ENCODE measurements at places on chromosomes 2 and 18. TPM values are rescaled to one million over a fixed set of nuclear protein-coding genes. Genes with fewer than 3 reads are reported as not detected.

The SIX3 gene
- not detected for total RNA-seq

The DOK6 gene
- total RNA-seq = not detected

The ERICH2 gene
- total RNA-seq = not detected

The NETO1 gene
- total RNA-seq = not detected

The EFHD1 gene
- 0.31 TPM for total RNA-seq

The GPR17 gene
- not detected for total RNA-seq

The GNAL gene
- 0.40 TPM for total RNA-seq

The ARHGAP25 gene
- 37.8 TPM for total RNA-seq

The NT5C1B gene
- total RNA-seq = not detected

DNA sequence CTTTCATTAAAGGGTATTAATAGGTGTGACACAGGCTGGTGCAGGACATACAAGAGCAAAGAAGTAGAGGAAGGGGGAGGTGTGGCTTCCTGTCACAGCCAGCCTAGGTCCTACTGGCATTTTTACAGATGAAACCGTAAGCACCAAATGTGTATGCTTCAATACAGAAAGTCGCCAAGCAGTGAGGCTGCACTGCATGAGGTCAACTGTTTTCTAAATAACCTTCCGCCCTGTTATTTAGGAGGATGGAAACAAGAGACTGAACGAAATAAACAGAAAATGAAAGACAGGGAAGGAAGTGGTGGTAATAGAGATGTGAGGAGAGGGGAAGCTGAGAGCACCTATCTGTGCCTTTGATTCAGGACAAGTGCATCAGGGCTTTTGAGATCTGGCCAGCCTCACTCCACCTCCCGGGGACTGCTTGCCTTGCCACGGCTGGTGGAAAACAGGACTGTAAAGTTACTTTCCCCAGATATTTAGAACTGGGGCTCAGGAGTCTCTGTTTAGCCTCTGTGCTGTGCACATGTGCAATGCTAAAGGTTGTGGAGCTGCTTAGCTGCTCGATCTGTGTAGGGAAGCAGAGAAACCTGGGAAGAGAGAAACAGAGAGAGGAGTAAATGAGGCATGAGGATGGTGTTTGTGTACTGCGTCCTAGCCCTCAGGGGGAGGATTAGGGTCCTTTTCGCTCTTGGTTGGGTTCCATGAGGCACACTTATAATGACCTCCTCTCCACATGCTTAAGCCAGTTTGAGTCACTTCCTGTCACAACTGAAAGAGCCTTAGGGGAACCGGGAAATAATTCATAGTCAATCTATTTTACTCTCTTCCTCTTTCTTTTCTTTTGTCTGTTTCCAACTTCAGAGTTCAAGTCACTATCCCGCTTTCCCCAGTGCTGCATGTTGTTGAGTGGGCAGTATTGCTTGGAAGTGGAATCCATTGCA, 62.3 kb upstream of the BOD1L2 start:
- no peaks in the 10 kb centered on the region for H3K36me3 ChIP-seq
- H3K4me3 ChIP-seq = peak overlapping the region; percentile 43
- DNase-seq = no peak
- H3K27me3 ChIP-seq = peaks cover 17% of the 10 kb centered on the region

GRCh38 chr18:9631814-9632496, 17.6 kb upstream of the PPP4R1 start:
- H3K4me3 ChIP-seq = no peak overlapping the region
- H3K27ac ChIP-seq = no peak overlapping the region
- DNase-seq = no peak
- H3K36me3 ChIP-seq = no peaks in the 10 kb centered on the region
- H3K4me1 ChIP-seq = no peaks in the 10 kb centered on the region
- H3K27me3 ChIP-seq = peaks cover 10% of the 10 kb centered on the region

DNA sequence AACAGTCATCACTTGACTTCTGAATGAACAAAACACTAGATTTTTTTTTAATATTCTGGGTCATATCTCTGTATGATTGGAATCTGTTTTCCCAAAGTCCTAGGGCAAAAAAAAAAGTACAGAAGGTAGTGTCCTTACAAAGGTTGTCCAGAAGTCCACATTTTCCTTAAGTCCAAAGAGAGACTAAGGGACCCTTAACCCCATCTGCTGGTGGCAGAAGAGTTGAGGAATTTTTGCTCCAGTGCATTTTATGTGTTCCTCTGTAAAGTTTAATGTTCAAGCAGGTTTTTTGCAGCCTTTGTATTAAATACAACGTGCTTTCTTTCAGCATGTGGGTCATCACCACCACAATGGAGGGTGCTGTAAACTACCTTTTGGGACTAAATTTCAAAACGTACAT, 215.9 kb downstream of the SP3 start:
- no peaks in the 10 kb centered on the region for H3K36me3 ChIP-seq
- H3K27me3 ChIP-seq = peaks cover 8% of the 10 kb centered on the region
- no peak for DNase-seq
- no peak overlapping the region for H3K4me3 ChIP-seq
- H3K27ac ChIP-seq = no peak overlapping the region
- no peaks in the 10 kb centered on the region for H3K4me1 ChIP-seq

GRCh38 chr2:134127496-134127895, 126.4 kb upstream of the MGAT5 start:
- peak; percentile 76 for DNase-seq
- peaks cover 15% of the 10 kb centered on the region for H3K36me3 ChIP-seq
- H3K27ac ChIP-seq = no peak overlapping the region
- peak overlapping the region; percentile 34 for H3K4me3 ChIP-seq
- H3K4me1 ChIP-seq = peaks cover 42% of the 10 kb centered on the region
- peaks cover 11% of the 10 kb centered on the region for H3K27me3 ChIP-seq

GRCh38 chr2:132776287-132776686, 106.3 kb upstream of the LYPD1 start:
- H3K4me1 ChIP-seq = no peaks in the 10 kb centered on the region
- H3K27me3 ChIP-seq = no peaks in the 10 kb centered on the region
- DNase-seq = no peak
- H3K36me3 ChIP-seq = no peaks in the 10 kb centered on the region
- H3K4me3 ChIP-seq = no peak overlapping the region
- H3K27ac ChIP-seq = no peak overlapping the region

GRCh38 chr18:59454909-59455727, 96.1 kb upstream of the LMAN1 start:
- no peaks in the 10 kb centered on the region for H3K36me3 ChIP-seq
- H3K27me3 ChIP-seq = peaks cover 3% of the 10 kb centered on the region
- H3K4me3 ChIP-seq = no peak overlapping the region
- H3K27ac ChIP-seq = no peak overlapping the region
- no peaks in the 10 kb centered on the region for H3K4me1 ChIP-seq
- no peak for DNase-seq

- peak overlapping the region; percentile 94 for H3K4me3 ChIP-seq
- peaks cover 4% of the 10 kb centered on the region for H3K36me3 ChIP-seq
- H3K4me1 ChIP-seq = peaks cover 47% of the 10 kb centered on the region
- H3K27me3 ChIP-seq = no peaks in the 10 kb centered on the region
Observed at GRCh38 chr2:148021886-148022285, 995 bp downstream of the MBD5 start.

GRCh38 chr18:32315881-32316280, 126.0 kb downstream of the MEP1B start:
- no peaks in the 10 kb centered on the region for H3K4me1 ChIP-seq
- no peak overlapping the region for H3K27ac ChIP-seq
- H3K27me3 ChIP-seq = no peaks in the 10 kb centered on the region
- no peaks in the 10 kb centered on the region for H3K36me3 ChIP-seq
- no peak for DNase-seq

GRCh38 chr2:222309361-222309760, 10.6 kb upstream of the PAX3 start:
- H3K27ac ChIP-seq = no peak overlapping the region
- peaks cover 6% of the 10 kb centered on the region for H3K36me3 ChIP-seq
- H3K27me3 ChIP-seq = peaks cover 97% of the 10 kb centered on the region
- H3K4me3 ChIP-seq = no peak overlapping the region
- no peak for DNase-seq

- no peak for DNase-seq
- no peak overlapping the region for H3K4me3 ChIP-seq
- no peaks in the 10 kb centered on the region for H3K27me3 ChIP-seq
- H3K27ac ChIP-seq = peak overlapping the region; percentile 34
- peaks cover 64% of the 10 kb centered on the region for H3K4me1 ChIP-seq
- H3K36me3 ChIP-seq = peaks cover 45% of the 10 kb centered on the region
Observed at GRCh38 chr2:190677255-190677654, 28.4 kb downstream of the NAB1 start.

- H3K4me3 ChIP-seq = peak overlapping the region; percentile 95
- peaks cover 23% of the 10 kb centered on the region for H3K36me3 ChIP-seq
- H3K27ac ChIP-seq = peak overlapping the region; percentile 98
- H3K27me3 ChIP-seq = peaks cover 4% of the 10 kb centered on the region
- peak; percentile 71 for DNase-seq
Observed at GRCh38 chr2:61536180-61536571, 2.0 kb downstream of the XPO1 start.

GRCh38 chr18:35868915-35869314, 103.6 kb upstream of the RMP24 start:
- H3K36me3 ChIP-seq = no peaks in the 10 kb centered on the region
- DNase-seq = no peak
- H3K27ac ChIP-seq = no peak overlapping the region
- peaks cover 7% of the 10 kb centered on the region for H3K27me3 ChIP-seq
- H3K4me1 ChIP-seq = no peaks in the 10 kb centered on the region

- peaks cover 3% of the 10 kb centered on the region for H3K4me1 ChIP-seq
- H3K36me3 ChIP-seq = peaks cover 65% of the 10 kb centered on the region
- H3K4me3 ChIP-seq = no peak overlapping the region
- H3K27ac ChIP-seq = no peak overlapping the region
- H3K27me3 ChIP-seq = no peaks in the 10 kb centered on the region
Observed at GRCh38 chr2:46956981-46957531, 41.5 kb upstream of the MCFD2 start.

- no peak for DNase-seq
- H3K27me3 ChIP-seq = peaks cover 14% of the 10 kb centered on the region
- H3K27ac ChIP-seq = no peak overlapping the region
- no peak overlapping the region for H3K4me3 ChIP-seq
- peaks cover 2% of the 10 kb centered on the region for H3K36me3 ChIP-seq
Observed at GRCh38 chr2:170369894-170370293, 191.9 kb downstream of the MYO3B start.

DNA sequence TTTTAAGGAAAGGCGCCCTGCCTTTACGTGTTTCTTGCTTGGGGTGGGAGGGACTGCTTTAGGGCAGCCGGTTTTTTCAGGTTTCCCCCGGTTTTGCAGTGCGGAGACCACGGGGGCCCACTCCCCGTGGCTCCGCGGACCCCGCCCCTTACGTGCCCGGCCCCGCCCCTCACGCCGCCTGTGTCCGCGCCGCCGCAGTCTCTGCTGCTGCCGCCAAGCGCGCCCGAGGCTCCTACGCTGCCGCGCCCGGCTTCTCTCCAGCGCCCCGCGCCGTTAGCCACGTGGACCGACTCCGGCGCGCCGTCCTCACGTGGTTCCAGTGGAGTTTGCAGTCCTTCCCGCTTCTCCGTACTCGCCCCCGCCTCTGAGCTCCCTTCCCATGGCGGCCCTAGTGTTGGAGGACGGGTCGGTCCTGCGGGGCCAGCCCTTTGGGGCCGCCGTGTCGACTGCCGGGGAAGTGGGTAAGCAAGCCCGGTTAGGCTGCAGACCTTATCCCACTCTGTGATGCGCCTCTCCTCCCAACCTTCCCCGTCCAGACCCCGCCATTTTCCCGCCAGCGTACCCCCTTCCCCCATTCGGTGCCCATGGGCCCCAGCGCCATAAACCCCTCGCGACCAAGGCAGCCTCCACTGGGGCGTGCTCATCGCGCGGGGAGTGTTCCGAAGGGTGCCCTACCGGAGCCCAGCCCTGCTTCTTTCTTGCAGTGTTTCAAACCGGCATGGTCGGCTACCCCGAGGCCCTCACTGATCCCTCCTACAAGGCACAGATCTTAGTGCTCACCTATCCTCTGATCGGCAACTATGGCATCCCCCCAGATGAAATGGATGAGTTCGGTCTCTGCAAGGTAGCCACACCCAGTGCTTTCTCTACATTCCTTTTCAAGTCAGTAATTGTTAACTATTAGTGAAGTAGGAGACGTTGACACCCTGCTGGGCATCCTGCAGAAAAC, at the start of gene CAD:
TSS of gene CAD (plus strand) at position 197 of the 949 bp plus-strand sequence. CDS start at position 380, 183 bp downstream.
- H3K27me3 ChIP-seq = no peaks in the 10 kb centered on the region
- peaks cover 69% of the 10 kb centered on the region for H3K36me3 ChIP-seq
- peaks cover 38% of the 10 kb centered on the region for H3K4me1 ChIP-seq
- peak; percentile 96 for DNase-seq
- H3K27ac ChIP-seq = peak within 1 kb of the TSS; percentile 98

DNA sequence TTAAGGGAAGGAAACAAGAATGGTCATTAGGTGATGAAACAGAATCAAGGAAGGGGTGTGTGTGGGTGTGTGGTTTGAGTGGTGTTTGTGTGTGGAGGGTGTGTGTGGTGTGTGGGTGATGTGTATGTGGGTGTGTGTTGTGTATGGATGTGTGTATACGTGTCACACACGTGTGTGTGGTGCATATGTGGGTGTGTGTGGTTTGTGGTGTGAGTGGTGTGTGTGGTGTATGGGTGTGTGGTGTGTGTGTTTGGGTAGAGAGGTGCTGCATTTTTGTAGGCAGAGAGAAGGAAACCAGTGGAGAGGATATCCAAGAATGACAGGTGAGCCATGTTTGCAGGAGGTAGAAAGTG, 1.1 kb upstream of the CEP192 start:
- peaks cover 16% of the 10 kb centered on the region for H3K4me1 ChIP-seq
- DNase-seq = peak; percentile 80
- H3K27ac ChIP-seq = peak overlapping the region; percentile 92
- peak overlapping the region; percentile 94 for H3K4me3 ChIP-seq

DNA sequence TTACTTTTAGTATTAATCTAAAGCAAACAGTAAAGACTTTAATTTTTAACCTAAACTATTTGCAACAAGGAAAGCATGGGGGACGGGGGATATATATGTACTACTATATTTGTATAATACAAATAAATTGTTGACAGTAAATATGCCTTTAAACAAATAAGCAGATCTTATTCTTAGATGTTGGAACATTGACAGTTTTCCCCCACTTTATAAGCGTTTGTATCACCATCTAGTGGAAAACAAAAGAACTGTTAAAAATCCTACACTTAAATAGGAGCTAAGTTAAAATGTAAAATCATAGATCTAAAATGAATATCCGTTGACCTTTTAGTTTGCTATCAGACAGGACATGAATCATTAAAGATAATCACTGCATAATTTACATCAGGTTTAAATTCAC, 50.0 kb downstream of the RBBP8 start:
- H3K27ac ChIP-seq = no peak overlapping the region
- H3K4me1 ChIP-seq = peaks cover 9% of the 10 kb centered on the region
- H3K36me3 ChIP-seq = peaks cover 33% of the 10 kb centered on the region

DNA sequence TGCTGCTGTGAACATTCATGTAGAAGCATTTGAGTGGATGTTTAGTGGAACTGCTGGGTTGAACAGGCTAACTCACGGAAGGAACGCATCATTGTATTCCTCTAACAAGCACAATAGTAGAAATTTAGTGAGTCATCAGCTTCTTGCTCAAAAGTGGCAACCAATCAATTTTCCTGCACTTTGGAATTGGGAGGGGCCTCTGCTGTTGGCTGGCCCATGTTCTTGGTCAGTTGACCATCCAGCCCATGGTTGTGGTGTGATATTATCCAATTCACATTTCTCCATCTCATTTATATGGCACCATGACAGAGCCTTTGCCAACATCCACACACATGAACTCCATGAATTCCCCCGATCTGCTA, 95.0 kb downstream of the TNFRSF11A start:
- H3K4me1 ChIP-seq = peaks cover 42% of the 10 kb centered on the region
- H3K4me3 ChIP-seq = peak overlapping the region; percentile 64
- H3K27ac ChIP-seq = peak overlapping the region; percentile 93
- DNase-seq = peak; percentile 66
- peaks cover 3% of the 10 kb centered on the region for H3K36me3 ChIP-seq

GRCh38 chr2:101806123-101806522, 108.6 kb downstream of the MAP4K4 start:
- peaks cover 25% of the 10 kb centered on the region for H3K4me1 ChIP-seq
- H3K36me3 ChIP-seq = peaks cover 12% of the 10 kb centered on the region
- no peak overlapping the region for H3K4me3 ChIP-seq

GRCh38 chr18:67514465-67514864, 2.1 kb downstream of the DSEL start:
- H3K36me3 ChIP-seq = no peaks in the 10 kb centered on the region
- no peak overlapping the region for H3K27ac ChIP-seq
- no peak overlapping the region for H3K4me3 ChIP-seq
- H3K4me1 ChIP-seq = peaks cover 17% of the 10 kb centered on the region

Measured in activated CD4-positive, alpha-beta T cell treated with anti-CD3 and anti-CD28 coated beads, Interleukin-2, amount 10 ng/mL, durations not matched to agents 24 days and 14 days (primary cell).